ENCODE measurements at places on chromosomes 12 and 14. TPM values are rescaled to one million over a fixed set of nuclear protein-coding genes. Genes with fewer than 3 reads are reported as not detected.

DNA sequence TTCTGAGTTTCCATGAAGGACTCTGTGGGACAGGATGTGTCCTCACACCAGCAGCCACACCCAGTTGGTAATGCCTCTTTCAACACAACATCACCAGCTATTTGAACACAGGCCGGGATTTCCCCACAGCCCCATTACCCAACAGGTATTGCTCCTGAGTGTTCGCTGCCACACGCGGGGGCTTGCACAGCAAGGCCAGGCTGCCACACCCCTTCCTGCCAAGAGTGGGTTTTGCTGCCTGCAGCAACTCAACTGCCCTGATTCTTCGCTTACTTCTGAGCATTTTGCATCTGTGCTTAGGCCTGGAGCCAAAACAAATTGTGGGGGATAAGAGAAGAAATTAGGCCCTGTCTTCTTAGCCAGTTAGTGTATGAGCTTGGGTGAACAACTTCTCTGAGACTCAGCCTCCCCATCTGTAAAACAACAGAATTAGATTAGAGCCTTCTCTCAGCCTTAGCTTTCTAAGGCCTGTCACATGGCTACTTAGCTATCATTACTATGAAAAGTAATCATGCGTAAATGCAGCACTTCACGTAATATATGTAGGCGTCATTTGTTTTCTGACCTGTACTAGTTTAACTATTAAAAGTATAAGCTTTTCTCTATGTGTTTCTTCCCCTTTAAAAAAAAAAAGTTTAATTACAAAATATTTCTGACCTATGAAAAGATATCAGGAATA lies 20.0 kb downstream of the CKAP4 start:
- no peak for DNase-seq

DNA sequence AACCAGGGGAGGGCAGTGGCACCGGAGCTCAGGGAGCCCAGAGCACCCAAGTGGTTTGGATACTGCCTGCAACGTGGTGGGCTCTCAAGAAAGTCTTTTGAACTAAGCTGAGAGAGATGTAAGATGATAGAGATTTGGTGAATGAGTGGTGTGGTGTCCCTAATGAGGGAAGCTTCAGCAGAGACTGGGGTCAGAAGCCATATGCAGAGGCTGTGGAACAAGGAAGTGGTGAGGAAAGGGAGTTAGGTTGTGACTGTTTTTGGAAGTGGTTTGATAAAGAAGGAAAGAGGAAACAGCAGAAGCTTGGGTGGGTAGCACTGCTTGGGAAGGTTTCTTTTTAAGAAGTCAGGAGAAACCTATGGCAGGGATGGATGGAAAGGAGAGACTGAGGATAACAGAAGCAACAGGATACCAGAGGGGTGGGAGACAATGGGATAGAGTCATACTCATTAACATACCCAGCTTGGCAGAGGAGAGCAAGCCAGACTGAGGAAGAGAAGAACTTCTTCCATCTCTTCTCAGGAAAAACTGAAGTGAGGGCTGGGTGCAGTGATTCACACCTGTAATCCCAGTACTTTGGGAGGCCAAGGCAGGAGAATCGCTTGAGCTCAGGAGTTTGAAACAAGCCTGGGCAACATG lies 24.1 kb downstream of the SLC4A8 start:
- no peak for DNase-seq

The SDR9C7 gene
- 0.11 TPM for total RNA-seq

DNA sequence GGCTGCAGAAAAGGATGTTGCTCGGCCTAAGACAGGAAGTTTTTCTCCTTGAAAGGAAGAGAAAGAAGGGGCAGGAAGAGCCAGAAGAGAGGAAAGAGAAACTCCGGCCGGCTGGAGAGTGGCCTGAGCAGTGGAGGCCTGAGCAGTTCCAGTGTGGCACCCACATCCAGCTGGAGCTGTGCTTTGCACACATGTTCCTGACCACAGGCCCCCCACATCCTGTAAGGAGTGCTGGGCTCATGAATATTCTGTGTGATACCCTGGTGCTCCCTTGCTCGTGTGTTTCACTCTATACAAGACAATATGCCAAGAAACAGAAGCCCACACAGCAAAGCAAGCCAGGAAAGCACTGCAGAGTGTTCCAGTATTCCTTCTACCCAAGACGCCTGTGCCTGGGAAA lies 27.1 kb downstream of the POLE start:
- no peak for DNase-seq

- no peak for DNase-seq
These were observed 18.9 kb downstream of the FAR2 start for GRCh38 chr12:29167988-29168387.

DNA sequence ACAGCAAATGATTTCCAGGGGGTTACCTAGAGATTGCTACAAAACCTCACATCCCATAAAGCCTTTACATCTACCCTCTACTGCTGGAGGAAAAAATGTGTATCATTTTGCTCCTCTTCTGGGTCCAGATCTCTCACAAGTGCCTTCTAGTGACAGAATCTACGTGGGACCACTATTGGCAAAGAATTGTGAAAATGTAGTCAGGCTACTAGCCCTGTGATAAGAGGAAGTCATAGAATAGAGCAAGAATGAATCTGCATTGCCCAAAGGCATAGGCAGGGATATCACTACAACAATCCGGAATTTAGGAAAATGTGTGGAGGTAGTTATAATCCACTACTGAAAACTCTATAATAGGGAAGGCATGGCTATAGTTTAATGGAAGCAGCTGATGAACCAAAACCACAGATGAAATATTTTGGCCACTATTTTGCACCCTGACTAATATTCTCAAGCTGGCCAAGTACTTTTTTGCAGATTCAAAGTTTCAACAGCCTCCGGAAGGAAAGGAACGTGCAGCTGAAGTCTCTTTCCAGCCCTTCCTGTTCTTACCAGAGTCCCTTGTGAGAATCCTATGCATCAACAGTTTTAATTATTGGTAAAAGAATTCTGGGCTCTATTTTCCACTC lies 176.8 kb downstream of the PHLDA1 start:
- no peak for DNase-seq

- no peak for DNase-seq
These were observed 88.4 kb downstream of the MYF5 start for GRCh38 chr12:80805106-80805505.

DNA sequence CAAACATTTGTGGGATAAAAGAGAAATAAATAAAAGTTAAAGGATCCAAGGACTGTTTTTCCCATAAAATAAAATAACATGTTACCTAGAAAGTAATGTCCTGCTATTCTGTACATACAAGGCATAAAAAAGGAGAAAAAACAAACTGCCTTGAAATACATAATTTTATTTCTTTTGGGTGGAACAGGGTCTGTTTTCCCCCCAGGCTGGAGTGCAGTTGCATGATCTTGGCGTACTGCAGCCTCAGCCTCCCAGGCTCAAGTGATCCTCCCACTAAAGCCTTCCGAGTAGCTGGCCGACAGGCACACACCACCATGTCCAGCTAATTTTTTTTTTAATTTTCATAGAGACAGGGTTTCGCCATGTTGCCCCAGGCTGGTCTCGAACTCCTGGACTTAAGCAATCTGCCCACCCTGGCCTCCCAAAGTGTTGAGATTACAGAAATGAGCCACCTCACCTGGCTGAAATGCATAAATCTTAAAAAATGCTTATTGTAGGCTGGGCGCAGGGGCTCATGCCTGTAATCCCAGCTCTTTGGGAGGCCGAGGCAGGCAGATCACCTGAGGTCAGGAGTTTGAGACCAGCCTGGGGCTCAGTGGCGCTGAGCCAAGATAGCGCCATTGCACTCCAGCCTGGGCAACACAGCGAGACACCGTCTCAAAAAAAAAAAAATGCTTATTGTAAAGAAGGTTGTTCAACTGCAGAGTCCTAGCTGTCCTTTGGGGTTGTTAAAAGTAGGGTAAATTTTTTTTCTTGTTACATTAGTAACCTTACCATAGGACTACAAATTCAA lies 4.1 kb upstream of the TUBA1C start:
- no peak for DNase-seq

GRCh38 chr12:25130741-25131188 lies 64.2 kb downstream of the DNAI7 start:
- DNase-seq, result no peak

GRCh38 chr12:106446419-106447092 lies 89.0 kb downstream of the POLR3B start:
- no peak for DNase-seq

DNA sequence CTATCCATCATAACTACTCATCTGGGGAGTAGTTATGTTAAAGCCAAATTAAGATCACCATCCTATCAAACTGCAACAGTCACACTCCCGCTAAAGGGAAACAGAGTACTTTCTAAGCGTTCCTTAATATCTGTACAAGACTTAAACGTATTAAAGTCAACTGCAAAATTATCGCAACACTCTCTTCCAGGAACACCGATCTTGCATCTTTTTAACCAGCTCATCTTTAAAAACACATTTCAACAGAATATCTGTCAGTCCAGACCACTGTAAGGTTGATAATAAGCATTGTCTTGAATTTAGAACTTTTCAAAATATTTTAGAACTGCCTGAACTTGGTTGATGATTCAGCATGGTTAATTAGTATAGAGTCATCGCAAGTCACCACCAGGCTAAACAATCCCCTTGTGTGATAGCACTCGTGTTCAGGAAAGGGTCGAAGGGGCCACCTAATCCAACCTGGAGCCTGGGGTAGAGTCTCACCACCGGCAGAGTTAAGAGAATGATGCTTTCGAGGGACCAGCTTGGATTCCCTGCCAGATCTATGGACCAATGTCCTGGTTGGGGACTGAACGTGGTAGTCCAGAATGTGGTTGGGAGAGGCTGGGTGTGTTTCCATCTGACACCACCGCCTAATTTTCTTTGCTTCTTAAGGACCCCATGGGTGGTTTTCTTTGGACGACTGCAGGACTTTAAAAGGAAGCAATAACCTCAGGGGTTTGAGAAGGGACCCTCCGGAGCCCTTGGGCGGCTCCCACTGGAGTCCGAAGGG lies 890 bp downstream of the SPTLC2 start:
- DNase-seq, result no peak

- DNase-seq, result no peak
These were observed 85.0 kb downstream of the ITPK1 start for GRCh38 chr14:93030761-93031160.

GRCh38 chr12:58347691-58348090 lies 406.3 kb downstream of the ATP23 start:
- no peak for DNase-seq

The TAS2R7 gene
- not detected for total RNA-seq

DNA sequence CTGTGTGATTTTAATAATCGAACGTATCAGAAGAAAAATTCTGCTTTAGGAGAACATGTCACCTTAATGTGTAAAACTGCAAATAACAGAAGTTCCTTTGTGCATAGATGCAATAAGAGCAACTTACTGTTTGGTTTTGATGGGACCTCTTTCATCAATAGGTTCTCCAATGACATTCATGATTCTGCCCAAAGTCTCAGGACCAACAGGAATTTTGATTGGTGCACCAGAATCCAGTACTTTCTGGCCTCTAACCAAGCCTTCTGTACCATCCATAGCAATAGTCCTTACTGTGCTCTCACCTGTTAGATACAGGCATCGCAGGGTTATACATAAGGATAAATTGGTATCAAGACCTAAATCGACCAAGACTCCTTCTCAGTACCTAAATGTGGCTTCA lies 1.1 kb downstream of the ATP5F1B start:
- DNase-seq, result no peak

DNA sequence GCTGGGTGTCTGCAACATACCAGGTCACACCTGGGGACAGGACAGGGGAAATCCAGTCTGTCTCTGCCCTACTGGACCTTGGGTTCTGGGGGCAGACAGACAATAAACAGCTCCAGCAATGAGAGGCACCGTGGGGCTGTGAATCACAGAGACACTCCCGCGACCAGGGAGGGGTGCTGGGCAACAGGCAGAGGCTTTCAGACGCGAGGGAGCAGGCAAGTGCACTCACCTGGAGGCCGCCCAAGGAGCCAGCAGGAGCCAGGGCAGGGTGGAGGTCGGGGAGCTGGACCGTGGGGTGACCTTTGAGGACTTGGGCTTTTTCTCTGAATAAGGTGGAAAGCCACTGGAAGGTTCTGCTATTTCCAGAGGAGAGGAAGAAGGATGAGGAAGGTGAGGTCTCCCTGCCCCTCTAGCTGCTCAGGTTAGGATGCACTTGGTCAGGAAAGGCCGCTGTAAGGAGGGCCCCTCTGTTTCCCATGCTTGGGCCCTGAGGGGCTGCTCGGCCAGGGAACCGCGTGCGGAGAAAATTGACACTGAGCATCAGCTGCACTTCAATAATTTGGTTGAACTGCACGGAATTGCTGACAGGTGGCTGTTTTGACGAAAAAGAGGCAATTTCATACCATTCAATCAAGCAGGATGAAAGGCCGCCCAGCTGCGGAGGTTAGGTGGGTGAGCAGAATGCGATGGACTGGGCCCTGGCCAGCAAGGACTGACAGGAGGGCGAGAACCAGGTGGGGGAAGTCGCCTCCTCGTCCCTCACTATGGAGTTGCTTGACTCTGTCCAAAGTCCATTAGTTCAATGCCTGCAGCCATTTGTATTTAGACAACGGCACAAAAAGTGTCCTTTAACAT lies 42.2 kb downstream of the JAG2 start:
- DNase-seq, result no peak

The CMKLR1 gene
- 17.9 TPM for total RNA-seq
